ENCODE measurements at places on chromosomes 12 and 14. TPM values are rescaled to one million over a fixed set of nuclear protein-coding genes. Genes with fewer than 3 reads are reported as not detected.

DNA sequence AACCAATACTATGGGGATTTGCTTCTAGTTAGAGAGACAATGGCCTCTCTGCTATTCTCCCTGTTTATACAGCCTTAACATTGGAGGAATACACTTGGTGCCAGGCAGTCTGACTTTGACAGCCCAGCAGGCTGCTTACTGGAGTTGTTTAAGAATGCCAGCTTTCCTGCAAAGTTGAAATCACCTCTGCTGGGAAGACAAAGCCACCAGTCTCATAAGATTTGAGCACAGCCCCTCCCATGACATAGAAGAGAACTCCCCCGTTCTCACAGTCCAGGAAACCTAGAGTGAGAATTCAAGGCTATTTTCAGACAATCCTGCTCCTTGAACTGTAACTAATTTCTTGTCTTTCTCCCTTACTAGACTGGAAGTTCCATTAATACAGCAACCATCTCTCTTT, 21.1 kb upstream of the CATSPERB start:
- no peak for DNase-seq

The OR6C4 gene
- not detected for total RNA-seq

The KLHL33 gene
- 0.92 TPM for total RNA-seq

The TMEM132C gene
- total RNA-seq: 2.9 TPM

DNA sequence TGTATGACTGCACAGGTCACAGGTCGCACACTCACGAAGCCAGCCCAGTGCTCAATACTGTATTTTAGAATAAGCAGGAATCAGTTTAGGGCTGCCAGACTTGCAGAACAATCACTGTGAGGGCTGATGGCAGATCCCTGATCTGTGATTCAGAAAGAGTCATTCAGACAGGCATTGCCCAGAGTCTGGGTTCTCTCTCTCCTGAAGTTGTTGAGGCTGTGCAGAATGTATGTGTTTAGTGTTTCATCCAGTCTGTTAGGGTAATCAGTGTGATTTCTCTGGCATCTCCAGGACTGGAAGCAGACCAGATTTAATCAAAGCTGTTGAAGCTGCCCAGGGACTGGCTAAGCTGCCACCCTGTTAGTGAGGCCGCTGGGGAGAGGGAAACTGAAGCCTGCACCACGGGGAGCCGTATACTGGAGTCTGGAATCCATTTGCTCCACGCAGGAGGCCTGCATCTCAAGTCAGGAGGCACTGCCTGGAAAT, 69.3 kb downstream of the ETV6 start:
- DNase-seq: no peak

GRCh38 chr14:35858521-35859209, 32.5 kb downstream of the BRMS1L start:
- no peak for DNase-seq

- DNase-seq: no peak
These were observed 51.1 kb downstream of the BRMS1L start for GRCh38 chr14:35877276-35877675.

DNA sequence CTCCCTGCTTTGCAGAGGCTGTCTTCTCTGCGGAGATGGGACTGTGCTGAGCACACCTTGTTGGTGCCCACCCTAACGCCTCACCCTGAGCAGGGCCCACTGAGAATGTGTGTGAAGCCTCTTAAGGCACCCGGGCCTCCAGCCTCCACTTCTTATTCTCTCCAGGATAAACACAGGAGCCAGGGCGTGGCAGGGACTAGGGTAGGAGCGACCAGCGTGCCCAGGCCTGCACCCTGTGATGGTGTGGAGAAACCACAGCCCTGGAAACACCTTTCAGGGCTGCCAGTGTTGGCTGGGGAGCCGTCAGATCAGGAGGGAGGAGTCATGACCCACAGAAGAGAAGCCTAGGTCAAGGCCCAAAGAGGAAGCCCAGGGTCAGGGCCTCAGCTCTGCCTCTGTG, 41.3 kb downstream of the VDR start:
- no peak for DNase-seq

The GPR68 gene
- total RNA-seq: 6.6 TPM

GRCh38 chr14:59540852-59541251, 35.8 kb downstream of the CCDC175 start:
- no peak for DNase-seq

DNA sequence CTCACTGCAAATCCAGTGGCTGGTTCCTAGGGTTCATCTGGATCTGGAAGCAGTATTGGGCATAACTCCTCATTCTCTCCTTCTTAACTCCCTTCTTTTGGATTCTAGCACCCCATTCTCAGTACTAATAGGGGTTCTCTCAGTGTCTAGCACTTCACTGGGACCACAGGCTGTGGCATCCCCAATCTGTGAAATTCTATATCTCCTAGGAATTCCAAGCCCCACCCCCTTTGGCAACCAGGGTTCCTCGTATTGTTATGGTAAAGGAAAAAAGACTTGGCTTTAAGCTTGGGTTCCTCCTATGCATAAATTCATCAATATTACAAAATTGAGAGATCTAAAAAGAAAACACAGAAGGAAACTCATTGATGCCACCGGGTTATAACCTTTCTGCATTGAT, 45.0 kb upstream of the FBXO21 start:
- no peak for DNase-seq

DNA sequence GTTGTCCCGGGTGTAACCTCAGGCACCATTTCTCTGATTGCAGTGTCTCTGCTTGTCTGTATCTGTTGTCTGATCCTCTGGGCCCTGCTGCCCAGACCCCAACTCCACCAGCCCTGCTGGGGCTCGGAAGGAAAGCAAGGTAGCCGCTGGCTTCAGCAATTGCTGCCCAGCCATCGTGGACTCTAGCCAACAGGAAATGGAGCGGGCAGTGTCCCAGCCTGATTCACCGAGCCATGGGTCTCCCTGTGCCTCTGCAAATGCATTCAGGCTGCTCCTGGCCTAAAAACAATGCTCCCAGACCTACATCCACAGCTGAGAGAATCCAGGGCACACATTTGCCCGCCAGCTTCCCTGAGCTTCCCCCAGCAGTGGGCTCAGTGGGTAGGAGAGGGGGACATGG, 9.2 kb downstream of the TUNAR start:
- DNase-seq: no peak

The LRP1-AS gene
- total RNA-seq: not detected

The GPN3 gene
- total RNA-seq: 28.2 TPM

GRCh38 chr12:116426391-116427136, 132.6 kb upstream of the MAP1LC3B2 start:
- DNase-seq: peak; percentile 93

The SLC39A5 gene
- not detected for total RNA-seq

The VWF gene
- 183 TPM for total RNA-seq

The RHEBL1 gene
- 0.97 TPM for total RNA-seq

DNA sequence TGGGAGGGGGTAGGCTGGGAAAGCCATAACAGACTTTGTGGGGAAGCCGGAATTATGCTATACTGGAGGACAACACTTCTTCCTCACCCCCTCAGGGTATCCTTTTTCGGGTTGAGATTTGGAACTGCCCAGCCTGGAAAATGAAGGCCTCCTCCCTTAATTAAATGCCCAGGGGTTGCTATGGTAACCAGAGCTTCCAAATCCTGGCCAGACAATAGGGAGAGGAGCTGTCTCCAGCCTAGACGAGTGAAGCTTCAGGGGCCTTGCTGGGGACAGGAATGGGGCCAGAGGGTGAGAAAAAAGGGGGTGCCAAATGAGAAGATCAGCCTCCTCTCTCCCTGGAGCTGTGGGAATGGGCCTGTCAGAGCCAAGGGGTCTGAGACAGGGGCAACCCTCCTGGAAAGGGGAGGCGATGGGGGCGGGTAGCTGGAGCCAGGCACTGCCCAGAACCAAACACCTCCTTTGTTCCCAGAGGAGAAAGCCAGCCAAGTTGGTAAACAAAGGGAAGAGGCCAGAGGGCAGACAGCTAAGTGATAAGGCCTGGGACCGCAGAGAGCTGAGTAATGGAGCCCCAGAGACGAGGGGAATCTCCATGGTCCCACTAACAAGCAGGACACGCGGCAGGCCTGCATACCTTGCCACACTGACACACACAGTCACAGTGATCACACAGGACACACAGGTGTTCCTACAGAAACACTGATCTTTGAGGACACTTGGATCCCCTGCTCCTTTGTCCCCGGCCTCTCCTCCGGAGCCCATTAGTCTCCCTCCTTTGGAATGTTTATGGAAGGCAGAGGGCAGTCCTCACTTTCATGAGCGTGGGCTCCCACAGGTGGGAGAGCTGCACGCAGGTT, 17.9 kb upstream of the RND1 start:
- DNase-seq: no peak

GRCh38 chr12:101878243-101878821, 952 bp downstream of the DRAM1 start:
- no peak for DNase-seq

The DIO3 gene
- total RNA-seq: 1.2 TPM

DNA sequence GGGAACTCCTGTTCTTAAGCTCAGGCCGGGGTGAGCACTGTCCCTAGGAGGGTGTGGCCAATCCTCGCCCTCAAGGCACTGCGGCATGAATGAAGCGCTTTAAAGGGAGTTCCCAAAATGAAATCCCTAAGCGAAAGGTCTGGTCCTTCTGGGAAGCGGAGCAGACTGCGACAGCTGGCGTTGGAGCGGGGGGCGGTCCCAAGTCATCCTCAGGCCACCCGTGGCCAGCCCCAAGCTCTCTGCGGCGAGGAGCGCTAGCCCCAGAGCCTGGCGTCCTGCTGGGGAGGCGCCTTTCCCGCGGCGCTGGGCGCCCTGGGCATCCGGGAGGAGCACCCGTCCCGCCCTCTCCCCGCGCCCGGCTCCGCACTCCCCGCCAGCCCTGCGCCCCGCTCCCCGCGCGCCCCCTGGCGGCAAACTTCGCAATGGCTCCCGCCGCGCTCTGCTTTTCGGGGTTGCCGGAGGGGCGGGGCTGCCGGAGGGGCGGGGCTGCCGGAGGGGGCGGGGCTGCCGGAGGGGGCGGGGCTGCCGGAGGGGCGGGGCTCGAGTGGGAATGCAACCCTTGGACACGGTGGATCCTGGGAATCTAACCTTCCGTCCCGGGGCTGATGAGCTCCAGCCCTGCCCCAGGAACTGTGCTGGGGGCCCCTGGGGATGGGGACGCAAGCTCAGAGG, 25.4 kb downstream of the ZBTB42 start:
- peak; percentile 97 for DNase-seq

- no peak for DNase-seq
These were observed 2.6 kb downstream of the RNASE1 start for GRCh38 chr14:20799892-20800544.

- no peak for DNase-seq
These were observed 110.7 kb downstream of the SLC15A5 start for GRCh38 chr12:16166563-16167470.

DNA sequence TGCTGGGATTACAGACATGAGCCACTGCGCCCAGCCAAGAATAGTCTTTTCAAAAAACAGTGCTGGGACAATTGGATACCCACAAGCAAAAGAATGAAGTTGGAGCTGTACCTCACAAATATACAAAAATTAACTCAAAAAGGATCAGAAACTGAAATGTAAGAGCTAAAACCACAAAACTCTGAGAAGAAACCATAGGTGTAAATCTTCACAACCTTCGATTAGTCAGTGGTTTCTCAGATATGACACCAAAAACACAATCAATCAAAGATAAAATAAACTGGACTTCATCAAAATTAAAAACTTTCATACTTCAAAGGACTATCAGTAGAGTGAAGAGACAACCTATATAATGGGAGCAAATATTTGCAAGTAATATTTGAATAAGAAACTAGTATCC, 35.3 kb downstream of the SLC25A47 start:
- DNase-seq: no peak

DNA sequence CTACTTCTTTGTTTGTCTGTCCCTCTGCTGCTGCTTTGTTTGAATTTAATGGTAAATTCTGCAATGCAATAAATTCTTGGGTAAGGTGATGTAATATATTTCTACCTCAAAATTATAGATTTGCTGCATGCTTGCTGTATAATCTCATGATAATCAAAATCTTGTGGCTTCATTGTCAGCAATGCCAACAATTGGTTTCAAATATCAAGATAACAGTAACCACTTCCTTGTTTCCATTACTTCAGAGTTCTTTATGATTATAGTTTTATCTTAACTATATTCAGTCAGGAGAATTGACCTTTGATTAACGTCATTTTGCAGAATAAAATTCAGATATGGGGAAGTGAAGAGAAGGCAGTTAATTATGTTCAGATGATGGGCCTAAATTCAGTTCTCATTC, 30.2 kb upstream of the RNU6-8 start:
- no peak for DNase-seq

DNA sequence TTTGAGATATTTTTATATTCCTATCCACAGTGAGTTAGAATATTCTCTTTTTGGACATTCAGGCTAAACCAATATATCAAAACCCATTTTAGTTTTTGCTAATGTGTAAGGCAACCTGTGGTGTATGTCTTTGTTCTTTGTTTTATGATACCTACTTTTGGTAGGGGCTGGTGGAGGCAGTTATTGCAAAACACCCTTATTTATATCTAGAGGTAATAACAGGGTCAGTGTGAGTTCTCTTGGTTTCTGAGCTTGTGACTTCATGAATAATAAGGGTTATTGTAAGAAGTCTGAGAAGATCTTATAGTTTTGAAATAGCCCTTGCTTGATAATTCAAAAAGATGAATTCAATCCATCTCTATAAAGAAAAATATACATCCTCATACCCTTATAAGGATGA, 235.1 kb upstream of the LRIG3 start:
- no peak for DNase-seq
